Sigmoid colon (tissue), 7 donors: ENCODE measurements at places on chromosomes 7 and 10.

GRCh38 chr7:70533614-70534013 is 598.3 kb upstream of the GALNT17 start:
- no peak for DNase-seq

DNA sequence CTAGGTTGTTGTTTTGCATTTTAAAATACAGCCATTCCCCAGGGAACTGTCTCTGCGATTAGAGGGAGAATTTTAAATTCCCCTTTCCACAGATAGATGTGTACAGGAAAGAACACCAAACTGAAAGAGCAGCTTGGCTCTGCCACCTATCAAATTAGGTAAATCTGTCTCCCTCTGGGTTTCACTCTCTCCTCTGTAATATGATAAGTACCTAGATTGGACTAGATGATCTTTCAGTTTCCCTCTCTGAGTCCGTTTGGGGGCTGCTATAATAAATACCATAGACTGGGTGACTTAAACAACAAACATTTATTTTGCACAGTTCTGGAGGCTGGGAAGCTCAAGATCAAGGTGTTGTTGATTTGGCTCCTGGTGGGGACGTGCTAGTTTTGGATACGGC is 186.0 kb downstream of the KIF20B start:
- DNase-seq = no peak

DNA sequence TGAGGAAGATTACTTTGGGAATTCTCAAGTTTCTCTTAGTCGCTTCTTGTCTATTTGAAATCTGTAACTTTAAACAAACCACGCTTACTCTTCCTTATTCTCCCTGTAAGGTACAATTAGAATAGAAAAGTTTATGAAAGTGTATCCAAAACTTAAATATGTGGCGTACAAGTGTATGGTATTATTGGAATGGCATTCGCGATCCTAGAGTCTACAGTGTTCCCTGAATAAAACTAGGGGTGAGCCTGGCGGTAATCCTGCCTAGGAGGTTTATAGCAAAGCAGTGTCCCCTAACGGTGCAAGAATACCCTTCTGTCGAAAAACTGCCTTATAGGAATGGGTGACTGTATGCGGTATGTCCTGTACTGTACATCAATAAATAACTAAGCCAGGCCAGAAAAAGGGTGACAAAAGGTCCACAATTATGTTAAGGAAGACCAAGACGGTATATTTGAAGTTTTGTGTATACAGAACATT is 1.2 kb downstream of the TASOR2 start:
- DNase-seq = no peak

DNA sequence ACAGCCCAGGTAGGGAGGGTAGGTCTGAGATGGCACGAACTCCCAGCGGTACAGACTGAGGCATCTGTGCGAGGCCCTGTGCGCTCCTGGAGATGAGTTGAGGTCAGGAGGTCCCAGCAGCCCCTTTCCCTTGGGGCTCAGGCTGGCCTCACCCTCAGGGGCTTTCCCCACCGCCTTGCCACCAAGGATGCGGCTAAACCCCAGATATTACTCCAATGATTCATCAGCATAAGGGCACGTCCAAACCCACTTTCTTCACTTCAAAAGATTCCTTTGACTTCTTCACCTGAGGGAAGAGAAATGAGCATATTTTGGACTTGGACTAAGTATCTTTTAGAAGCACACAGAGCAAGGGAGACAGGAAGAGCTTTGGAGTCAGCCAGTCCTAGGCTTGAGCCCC is 20.3 kb downstream of the UROS start:
- DNase-seq = no peak

- no peak for DNase-seq
Observed at GRCh38 chr7:120060875-120061274, 212.1 kb upstream of the KCND2 start.

GRCh38 chr7:72467237-72467636 is 55.1 kb upstream of the CALN1 start:
- no peak for DNase-seq

DNA sequence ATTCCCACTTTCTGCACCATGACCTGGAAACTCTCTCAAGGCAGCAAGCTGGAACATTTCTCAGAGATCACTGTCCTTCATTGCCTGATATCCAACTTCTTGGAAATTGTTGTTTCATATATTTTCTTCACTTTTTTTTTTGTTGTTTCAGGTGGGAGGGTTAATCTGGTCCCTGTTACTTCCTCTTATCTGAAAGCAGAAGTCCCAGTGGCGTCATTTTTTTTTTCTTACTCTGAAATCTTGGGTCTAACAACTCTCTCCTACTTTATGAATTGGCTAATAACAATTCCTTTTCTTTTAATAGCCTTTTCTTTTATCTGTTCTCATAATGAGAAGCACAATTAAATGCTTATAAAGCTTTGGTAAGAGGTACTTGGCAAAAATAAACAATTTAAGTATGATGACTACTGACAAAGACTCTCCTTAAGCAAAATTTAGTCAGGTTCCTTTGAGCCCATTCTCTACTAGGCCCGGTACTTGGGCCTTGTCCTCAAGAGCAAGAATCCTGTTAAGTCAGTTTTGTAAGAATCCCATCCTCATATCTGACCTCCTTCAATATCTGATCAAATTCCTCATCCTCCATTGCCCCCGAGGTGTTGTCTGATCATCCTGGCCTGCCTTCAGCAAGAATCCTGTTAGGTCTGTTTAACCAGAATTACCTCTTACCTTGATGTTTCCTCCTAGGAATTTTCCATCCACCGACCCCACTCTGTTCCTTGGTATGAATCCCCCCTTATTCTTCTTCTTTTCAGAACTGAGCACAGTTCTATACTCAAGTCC is 11.5 kb upstream of the CC2D2B start:
- DNase-seq = no peak

GRCh38 chr7:34224281-34224680 is 318.9 kb downstream of the BMPER start:
- DNase-seq = no peak

DNA sequence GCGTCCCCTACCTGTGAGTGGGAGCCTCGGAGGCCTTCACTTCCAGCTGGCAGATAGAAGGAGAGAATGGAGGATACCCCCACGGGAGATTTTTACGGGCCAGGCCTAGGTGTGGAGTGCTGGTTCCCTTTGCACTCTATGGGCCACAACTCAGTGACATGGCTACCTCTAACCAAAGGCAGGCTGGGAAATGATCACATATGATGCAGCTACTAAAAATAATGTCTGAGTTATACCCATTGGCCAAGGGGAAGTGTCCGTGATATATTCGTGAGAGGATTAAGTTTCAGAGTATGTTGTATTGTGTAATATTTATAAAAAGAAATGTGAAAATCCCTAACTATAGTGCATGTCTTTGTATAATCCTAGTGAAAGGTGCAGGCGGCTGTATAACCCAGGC is 13.5 kb upstream of the HIPK2 start:
- no peak for DNase-seq

- DNase-seq = no peak
Observed at GRCh38 chr10:58625070-58625469, 112.4 kb downstream of the BICC1 start.

- no peak for DNase-seq
Observed at GRCh38 chr10:10961072-10961471, 56.6 kb upstream of the CELF2 start.

DNA sequence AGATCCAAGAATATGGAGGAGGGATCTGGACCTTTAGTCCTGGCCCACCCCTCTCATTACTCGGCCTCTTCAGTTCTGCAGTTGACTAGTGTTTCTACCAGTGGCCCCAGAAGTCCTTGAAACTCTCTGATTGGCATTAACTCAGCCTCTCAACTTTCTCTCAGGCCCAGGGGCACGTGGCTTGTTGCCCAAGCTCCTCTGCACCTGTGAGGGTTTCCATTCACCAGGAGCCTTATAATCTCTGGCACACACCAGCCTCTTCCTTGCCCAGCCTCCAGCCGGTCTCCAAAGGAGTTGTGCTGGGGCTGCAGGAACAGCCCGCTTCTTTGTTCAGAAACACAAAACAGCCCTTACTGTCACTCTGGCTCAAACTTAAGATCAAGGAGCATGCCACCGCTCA is 47.6 kb upstream of the ZPBP start:
- DNase-seq = no peak

GRCh38 chr7:134886353-134887057 is 99.8 kb upstream of the AGBL3 start:
- peak; percentile 86 for DNase-seq

- no peak for DNase-seq
Observed at GRCh38 chr10:116371737-116372136, 47.5 kb downstream of the CCDC172 start.

- no peak for DNase-seq
Observed at GRCh38 chr10:21406595-21407193, 118.8 kb downstream of the SKIDA1 start.

DNA sequence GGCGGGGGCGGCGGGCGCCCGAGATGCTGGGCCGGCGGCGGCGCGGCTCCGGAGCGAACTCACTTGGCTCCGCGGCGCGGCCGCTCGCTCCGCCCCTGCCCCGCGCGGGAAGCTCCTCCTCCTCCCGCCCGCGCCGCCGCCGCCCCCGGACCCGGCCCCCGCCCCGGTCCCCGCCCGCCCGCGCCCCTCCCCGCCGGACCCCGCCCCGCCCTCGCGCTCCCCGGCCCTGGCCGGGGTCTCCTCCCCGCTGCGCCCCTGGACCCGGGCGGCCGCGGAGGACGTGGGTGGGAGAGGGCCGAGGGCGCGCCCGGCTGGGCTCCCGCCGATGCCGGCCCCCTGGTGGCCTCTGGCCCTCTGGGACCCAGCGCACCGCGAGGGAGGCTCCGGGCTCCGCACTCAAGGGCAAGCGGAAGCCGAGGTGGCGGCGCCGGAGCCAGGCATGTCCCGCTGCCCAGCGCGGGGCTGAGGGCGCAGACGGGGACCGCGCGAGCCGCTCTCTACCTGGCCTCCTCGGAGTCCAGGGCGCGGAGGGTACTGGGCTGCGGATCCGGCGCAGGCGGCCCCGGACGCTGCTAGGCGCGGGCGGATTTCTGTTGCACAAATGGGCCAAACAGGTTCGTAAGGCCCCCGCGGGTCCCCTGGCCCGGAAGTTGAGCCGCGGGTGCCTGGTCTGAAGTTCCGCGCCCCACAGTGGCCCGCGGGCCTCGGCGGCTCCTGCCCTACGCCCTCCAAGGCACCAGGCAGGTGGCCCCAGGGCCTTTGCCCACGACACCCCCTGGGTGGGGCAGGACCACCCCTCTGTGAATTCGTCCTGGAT is at the start of gene TCERG1L:
TCERG1L (minus strand) TSS at position 61 of the 817 bp plus-strand sequence. CDS start 86 bp downstream, outside the sequence.
- no peak for DNase-seq
